ENCODE measurements at places on chromosomes 2 and 18.

- DNase-seq = no peak
Observed at GRCh38 chr18:48953104-48953706, 2.4 kb upstream of the SMAD7 start.

- no peak for DNase-seq
Observed at GRCh38 chr2:120513776-120514357, 167.9 kb downstream of the INHBB start.

GRCh38 chr2:221554769-221555493 is 17.2 kb downstream of the EPHA4 start:
- no peak for DNase-seq

- DNase-seq = peak; percentile 82
Observed at GRCh38 chr2:88590998-88591613, 36.2 kb downstream of the EIF2AK3 start.

- peak; percentile 13 for DNase-seq
Observed at GRCh38 chr2:57552885-57553284, 493.7 kb upstream of the VRK2 start.

- peak; percentile 13 for DNase-seq
Observed at GRCh38 chr18:49866680-49867079, 53.3 kb upstream of the ACAA2 start.

DNA sequence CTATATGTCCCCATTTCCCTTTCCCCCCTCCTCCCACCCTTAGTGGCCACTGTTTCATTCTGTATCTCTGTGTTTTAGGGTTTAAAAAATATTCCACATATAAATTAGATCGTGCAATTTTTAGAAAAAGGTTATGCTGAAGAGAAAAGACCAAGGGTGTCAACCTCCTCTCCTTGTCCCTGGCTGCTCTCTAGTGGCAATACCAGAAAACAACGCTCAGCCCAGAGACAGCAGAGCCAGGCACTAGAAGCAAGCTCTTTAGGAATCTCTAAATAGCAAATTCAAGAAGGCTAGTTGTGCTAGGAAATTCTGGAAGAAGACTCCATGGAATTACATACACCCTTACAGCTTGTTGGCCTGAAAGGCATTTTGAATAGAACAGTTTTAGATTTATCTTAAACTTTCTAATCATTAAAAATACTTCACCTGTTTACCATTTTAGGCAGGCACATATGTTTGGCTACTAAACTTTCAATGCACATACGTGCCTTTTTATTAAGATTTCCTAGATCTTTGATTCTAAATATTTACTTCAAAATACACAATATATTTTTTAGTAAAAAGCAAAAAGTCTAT is 35.1 kb upstream of the RASGRP3 start:
- DNase-seq = peak; percentile 68

DNA sequence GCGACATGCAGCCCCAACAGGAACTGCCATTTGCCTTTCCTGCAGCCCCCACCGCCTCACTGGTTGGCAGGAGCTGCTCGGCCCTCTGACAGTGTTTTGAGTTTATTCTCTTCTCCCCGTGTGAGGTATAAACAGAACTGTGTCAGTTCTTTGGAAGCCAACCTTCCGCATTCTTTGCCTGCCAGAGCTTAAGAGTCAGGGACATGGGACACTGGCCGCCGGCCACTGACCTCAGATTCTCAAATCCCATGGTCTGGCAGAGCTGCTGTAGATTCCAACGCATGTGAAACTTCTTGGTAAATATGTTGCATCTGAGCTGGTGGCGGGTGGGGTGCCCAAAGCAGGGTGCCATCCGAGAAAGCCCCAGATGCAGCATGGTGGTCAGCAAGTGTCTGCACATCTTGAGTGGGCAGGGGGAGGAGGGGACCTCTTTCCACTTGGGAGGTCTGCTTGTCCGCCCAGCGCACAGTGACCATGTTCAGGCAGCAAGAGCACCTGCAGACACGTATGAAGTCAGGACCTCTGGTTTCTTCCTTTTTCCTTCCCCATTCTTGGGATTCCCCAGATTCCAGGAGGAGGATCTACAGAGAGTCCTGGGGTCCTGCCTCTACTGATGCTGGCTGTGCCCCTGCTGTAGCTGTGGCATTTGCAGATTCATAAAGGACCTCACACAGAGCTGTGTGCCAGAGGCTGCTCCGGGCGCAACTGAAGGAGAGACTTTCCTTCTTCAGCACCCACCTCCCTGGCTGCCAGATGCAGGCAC is 23.8 kb downstream of the ASB18 start:
- no peak for DNase-seq

- peak; percentile 15 for DNase-seq
Observed at GRCh38 chr2:127326289-127326945, 32.5 kb upstream of the ERCC3 start.

DNA sequence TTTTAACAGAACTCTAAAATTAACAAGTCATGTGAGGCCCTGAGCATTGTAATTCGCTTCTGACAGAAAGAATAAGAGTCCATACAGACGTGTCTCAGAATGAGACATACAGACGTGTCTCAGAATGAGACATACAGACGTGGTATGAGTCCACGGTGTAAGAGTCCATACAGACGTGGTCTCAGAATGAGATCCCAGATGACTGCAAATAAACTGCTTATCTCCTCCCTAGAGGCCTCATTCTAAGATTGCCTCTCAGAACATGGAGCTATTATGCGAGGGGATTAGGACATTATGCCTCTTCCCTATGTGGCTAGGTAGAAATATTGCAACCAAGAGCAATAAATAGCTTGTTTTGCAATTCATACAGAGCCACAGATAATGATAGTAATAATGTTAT is 63.9 kb downstream of the NEB start:
- no peak for DNase-seq

Data from PC-3 (cell line).